ENCODE measurements at places on chromosomes 6 and 20.

DNA sequence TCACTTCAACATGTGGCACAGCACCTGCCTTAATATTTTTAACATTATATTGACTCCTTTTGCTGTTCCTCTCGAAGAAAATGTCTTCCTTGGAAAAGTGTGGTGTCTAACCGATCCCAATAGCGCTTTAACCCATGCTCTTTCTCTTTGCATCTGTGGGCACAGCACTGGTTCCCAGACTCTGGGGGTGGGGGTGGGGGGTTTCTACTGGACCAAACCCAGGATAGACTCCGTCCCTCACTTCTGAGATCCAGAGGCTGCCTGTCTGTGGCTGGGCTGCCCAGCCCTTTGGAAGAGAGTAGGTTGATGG, 3.9 kb upstream of the ZNF292 start:
- DNase-seq = no peak

DNA sequence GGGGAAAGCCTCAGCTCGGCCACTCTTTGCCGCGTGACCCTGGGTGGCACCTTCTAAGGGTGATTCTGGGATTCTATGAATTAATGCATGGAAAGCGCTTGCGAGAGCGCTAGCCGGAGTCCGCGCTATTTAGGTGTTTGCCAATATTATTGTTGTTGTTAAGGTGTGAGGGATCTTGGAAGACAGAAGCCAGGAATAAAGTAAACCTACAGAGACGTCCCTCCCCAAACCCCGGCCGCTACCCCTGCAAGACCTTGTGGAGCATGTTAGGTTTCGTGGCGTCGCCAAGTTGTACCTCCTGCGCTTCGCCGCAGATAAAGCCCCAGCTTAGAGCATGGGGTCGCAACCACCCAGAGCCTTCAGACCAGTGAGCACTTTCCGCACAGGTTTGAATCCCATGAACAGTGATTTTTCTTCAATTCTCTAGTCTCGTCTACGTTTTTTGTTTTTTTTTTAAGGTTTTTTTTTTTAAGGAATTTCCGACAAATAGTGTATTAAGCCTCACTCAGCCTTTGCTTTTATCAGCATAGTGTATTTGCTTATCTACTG, 16.9 kb upstream of the ZSCAN9 start:
- no peak for DNase-seq

DNA sequence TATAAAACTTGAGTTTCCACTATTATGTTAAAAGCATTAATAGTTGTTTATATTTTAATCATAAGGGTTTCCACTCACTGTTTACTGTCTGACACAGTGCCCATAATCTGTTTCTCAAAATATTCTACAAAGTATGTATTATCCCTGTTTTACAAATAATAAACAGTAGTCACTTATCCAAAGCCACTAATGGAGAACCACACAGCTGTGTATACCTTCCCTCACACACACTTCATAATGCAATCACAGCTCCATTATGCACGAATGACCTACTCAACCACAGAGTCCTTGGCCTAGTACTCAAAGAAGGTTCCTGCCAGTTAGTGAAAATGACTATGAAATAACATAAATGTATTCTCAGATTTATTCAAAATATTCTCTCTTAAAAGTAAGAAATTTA, 103.1 kb downstream of the EPB41L2 start:
- DNase-seq = no peak

GRCh38 chr20:39036011-39036410, 73.9 kb downstream of the DHX35 start:
- DNase-seq = no peak

Measured in cortex of kidney (tissue), 1 donor.